ENCODE measurements at places on chromosomes 1 and 21.
A peak's percentile ranks its signal among the peaks of the same experiment; 100 is the strongest.

DNA sequence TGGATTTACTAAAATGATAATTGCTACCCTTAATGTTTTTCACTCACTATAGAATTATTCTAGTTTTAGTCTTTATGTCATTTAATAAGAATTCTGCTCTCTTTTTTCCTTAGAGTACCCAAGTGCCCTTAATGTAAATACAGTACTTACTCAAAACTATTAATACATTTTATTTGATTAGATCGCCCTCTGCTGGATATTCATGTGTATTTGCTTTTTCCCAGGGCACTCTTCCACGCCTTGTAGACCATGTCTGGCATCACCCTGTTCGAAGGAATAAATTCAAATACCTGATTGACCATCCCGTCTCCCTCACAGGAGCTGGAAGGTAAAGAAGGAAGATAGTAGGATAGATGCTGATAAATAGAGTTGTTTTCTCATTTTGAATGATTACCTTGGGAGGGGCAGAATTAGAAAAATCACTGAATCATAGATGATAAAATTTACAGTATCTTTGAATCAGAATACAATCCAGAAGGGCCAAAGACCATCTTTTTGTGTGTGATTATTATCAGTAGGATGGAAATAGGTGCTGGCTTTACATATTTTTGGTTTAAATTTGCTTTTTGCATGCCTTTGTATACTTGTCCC, 4.1 kb downstream of the AXDND1 start:
- peak; percentile 65 for DNase-seq
- H3K36me3 ChIP-seq = no peaks in the 10 kb centered on the region
- no peak overlapping the region for H3K4me3 ChIP-seq

GRCh38 chr1:172883844-172884243, 166.9 kb downstream of the TNFSF18 start:
- H3K4me1 ChIP-seq = no peaks in the 10 kb centered on the region
- DNase-seq = no peak
- peak overlapping the region; percentile 11 for H3K4me3 ChIP-seq
- H3K27ac ChIP-seq = no peak overlapping the region
- no peaks in the 10 kb centered on the region for H3K27me3 ChIP-seq

DNA sequence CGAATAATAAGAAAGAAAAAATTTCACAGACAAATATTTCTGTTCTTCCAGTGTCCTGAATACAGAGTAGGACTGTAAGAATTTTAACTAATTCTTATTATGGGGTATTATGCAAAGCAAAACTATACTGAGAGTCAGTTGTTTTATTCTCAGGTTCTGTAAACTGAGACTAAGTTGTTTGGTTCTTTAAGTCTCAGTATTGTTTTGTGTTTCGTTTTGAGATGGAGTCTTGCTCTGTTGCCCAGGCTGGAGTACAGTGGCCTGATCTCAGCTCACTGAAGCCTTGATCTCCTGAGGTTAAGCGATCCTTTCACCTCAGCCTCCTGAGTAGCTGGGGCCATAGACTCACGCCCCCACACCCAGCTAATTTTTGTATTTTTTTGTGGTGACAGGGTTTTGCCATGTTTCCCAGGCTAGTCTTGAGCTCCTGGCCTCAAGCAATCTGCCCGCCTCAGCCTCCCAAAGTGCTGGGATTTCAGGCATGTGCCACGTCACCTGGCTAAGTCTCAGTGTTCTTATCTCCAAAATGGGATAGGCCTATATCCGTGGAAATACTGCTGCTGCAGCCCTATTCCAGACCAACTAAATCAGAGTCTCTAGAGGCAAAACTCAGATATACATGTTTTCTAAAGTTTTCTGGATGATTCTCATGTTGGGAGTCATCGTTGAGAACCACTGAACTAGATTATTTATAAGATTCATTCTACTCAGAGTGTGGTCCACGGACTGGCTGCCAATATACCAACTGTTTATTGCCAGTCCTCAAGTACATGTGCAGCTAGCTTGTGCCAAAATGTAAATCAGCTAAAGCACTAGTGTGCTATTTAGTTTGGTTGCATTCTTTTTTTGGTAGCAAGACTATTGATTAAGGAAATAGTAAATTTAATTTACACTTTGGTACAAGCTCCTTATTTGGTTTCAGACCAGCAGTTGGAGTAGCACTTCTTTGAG, 116.6 kb downstream of the HS2ST1 start:
- no peak overlapping the region for H3K27ac ChIP-seq
- DNase-seq = no peak
- no peak overlapping the region for H3K4me3 ChIP-seq
- no peaks in the 10 kb centered on the region for H3K27me3 ChIP-seq
- H3K4me1 ChIP-seq = no peaks in the 10 kb centered on the region

GRCh38 chr1:150967936-150968335, 6.7 kb downstream of the CERS2 start:
- peaks cover 25% of the 10 kb centered on the region for H3K36me3 ChIP-seq
- no peak overlapping the region for H3K4me3 ChIP-seq
- H3K27me3 ChIP-seq = no peaks in the 10 kb centered on the region
- peaks cover 21% of the 10 kb centered on the region for H3K4me1 ChIP-seq
